MG63 (cell line): ENCODE measurements at places on chromosomes 7 and 10. TPM values are rescaled to one million over a fixed set of nuclear protein-coding genes. Genes with fewer than 3 reads are reported as not detected.

HTR7 gene
- 6.4 and 7.6 TPM in 2 replicates for total RNA-seq

POT1 gene
- total RNA-seq: 10.5 and 47.3 TPM in 2 replicates

NUTM2D gene
- 0.17 and 1.5 TPM in 2 replicates for total RNA-seq

AOAH gene
- not detected in 2 replicates for total RNA-seq

FMC1 gene
- 0.25 and 17.0 TPM in 2 replicates for total RNA-seq

VAX1 gene
- not detected in 2 replicates for total RNA-seq

EEPD1 gene
- 0.35 and 8.6 TPM in 2 replicates for total RNA-seq

TMEM176B gene
- 0.23 TPM in 1 of 2 replicates, not detected in the other for total RNA-seq

TUBB8 gene
- not detected in 2 replicates for total RNA-seq

TYSND1 gene
- total RNA-seq: 19.4 and 29.9 TPM in 2 replicates

ENTPD1 gene
- total RNA-seq: not detected in 2 replicates

ANXA8 gene
- 2.5 TPM in 1 of 2 replicates, not detected in the other for total RNA-seq

BEND7 gene
- 3.6 and 4.5 TPM in 2 replicates for total RNA-seq

MACC1 gene
- not detected in 2 replicates for total RNA-seq

MKX gene
- 33.7 and 36.4 TPM in 2 replicates for total RNA-seq

- DNase-seq: no peak
These were observed 109.6 kb upstream of the COBL start for GRCh38 chr7:51426163-51426562.

- peak; percentile 91 for DNase-seq
These were observed 27.1 kb downstream of the OGDH start for GRCh38 chr7:44633254-44634186.

DNA sequence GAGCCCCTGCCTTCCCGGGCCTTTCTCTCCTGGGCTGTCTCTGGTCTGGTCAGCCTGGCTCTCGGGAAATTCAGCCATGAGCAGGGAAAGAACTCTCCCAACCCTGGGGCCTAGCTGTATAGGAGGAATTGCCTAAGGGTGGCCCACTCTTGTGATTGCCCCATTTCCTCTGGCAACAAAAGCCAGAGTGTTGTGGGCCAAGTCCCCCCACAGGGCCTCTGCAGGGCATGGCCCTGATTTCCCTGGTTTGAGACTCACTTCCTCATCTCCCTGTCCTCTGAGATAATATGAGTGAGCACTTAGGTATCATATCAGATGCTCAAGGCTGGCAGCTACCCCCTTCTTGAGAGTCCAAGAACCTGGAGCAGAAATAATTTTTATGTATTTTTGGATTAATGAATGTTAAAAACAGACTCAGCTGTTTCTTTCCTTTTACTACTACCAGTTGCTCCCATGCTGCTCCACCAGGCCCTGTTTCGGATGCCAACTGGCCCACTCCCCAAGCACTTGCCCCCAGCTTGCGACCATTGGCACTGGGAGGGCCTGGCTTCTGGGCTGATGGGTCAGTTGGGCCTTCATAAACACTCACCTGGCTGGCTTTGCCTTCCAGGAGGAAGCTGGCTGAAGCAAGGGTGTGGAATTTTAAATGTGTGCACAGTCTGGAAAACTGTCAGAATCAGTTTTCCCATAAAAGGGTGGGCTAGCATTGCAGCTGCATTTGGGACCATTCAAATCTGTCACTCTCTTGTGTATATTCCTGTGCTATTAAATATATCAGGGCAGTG, 11.4 kb downstream of the IRF5 start:
- no peak for DNase-seq

DNA sequence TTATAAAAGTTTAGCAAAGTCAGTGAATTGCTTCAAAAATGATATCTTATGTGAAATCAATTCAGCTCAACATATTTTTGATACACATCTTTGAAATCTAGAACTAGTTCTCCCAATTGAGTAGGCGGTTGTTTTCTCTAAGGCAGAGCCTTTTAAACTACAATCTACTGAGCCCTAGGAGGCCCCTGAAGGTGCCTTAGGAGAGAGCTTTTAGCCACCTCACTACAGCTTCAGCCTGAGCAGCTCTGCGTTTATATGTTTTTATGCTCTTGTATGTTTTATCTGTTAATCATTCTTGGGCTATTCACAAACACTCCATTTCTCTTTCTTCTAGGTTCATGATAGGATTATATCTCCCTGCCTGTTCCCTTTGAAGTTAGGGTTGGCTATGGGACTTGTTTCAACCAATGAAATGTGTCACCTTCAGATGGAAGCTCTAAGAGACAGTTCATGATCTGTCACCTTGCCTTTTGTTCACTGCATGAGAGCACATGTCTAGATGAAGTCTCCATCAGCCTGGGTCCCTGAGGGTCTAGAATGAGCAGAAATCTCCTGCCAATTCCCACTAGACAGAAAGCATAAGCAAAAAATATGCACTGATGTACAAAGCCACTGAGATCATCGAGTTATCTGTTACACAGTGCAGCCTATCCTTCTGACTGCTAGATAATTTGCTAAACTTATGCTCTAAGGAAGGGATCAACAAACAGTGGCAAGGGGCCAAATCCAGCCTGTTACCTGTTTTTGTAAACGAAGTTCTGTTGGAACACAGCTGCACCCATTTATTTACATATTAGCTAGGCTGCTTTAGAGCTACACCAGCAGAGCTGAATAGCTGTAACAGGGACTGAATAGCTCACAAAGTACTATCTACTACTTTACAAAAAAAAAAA, 128.5 kb upstream of the CDK1 start:
- DNase-seq: no peak

- DNase-seq: no peak
These were observed 597.6 kb downstream of the SORCS1 start for GRCh38 chr10:106566873-106567272.

- DNase-seq: no peak
These were observed 355.1 kb downstream of the AUTS2 start for GRCh38 chr7:69953136-69954067.

GRCh38 chr10:12635127-12635541, 285.8 kb downstream of the CAMK1D start:
- no peak for DNase-seq

GRCh38 chr10:89627830-89628229, 17.2 kb downstream of the PANK1 start:
- DNase-seq: no peak

DNA sequence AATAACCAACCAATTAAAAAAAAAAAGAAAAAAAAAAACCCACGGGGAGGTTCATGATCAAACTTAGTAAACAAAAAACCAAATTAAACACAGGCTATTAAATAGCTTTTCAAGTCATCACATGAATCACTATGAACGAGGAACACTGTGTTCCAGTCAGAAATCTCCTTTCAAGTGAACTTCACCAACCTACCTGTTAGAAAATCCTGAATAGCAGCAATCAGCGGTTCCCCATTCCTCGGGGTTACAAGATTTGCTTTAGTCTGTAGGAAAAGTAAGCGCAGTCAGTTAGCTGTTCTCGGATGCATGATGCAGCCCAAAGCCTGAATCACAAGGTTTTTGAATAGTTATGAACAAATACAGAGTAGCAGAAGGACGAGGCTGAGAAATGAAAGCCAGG, 19.0 kb downstream of the POLR3A start:
- DNase-seq: no peak

GRCh38 chr10:70846795-70847194, 31.0 kb downstream of the SGPL1 start:
- DNase-seq: no peak

DNA sequence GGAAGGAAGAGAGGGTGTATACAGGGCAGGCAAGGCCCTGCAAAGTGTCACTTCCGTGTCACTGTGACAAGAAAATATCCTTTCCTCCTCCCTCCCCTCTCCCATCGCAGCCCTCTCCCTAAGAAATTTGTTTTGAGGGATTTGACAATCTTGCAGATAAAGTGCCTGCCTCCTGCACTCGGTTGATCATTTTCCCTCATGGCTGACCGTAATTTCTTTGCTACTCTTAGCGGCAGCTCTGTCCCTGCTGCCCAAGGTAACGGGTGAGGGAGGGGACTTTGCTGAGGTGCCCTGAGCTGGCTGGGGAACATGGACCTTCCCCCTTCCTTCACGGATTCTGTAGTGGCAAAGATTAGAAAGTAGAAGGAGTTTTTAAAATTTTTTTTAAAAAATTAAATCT, 179.1 kb downstream of the TCF7L2 start:
- DNase-seq: no peak

- DNase-seq: no peak
These were observed 212.0 kb downstream of the DNAJB6 start for GRCh38 chr7:157548691-157549303.

DNA sequence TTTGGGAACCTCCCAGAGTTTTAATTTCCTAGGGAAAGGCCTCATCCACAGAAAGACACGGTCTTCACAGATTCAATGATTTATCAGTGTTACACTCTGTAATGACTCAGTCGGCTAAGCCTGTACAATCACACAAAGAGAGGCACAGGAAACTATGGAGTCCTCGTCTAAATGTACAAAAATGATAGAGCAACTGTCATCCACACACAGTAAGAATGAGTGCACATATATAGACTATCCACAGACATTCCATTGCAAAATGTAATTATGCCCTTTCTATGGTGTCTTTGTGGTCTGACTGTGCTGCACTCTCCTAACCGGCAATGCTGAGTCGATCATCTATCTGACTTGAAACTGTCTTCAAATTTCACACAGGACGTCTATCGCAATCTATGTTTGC, 3.5 kb upstream of the NAMPT start:
- no peak for DNase-seq

GRCh38 chr10:87850742-87851205, 12.6 kb downstream of the KLLN start:
- peak; percentile 42 for DNase-seq

DNA sequence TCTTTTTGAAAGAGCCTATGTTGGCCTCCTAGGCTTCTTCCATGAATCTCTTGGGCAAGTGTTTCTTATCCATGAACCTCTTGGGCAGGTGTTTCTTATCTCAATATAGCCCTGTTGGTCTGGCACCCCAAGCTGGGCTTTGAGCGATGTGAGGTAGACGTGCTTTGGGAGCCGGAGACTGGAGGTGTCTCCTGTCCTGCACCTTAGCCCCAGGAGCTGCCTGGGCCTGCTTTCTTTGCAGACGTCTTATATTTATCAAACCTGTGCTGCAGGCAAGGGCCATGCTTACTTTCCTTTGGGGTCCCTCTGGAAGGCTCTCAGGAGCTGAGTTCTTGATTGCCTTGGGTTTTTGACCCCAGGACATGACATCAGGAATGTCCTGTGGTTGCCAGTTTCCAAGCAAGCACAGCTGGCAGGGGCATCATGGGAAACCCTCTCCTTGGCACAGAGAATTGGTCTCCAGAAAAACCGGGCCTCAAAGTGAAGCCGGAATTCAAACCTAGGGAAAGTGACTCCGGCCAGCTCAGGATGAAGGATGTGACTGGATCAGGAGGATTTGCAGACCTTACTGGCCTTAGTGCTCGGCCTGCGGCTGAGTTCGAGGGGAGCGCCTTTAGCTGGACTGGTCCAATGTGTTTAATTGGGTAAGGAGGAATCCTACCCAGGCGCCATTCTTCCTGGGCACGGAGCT, 2.8 kb downstream of the JAKMIP3 start:
- no peak for DNase-seq

DNA sequence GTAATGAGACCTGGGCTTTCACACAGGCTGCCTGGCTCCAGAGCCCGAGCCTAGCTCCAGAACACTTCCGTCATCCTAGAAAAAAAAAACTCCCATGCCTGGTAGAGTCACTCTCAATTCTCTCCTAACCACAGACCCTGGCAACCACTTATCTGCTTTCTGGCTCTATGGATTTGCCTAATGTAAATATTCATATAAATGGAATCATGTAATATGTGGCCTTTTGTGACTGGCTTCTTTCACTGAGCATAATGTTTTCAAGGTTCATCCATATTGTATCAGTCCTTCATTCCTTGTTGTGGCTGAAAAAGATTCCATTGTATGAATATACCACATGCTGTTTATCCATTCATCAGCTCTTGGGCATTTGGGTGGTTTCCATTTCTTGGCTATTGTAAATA, 167.7 kb upstream of the MKLN1 start:
- DNase-seq: peak; percentile 70

- DNase-seq: no peak
These were observed 18.3 kb downstream of the CALHM2 start for GRCh38 chr10:103433858-103434257.

DNA sequence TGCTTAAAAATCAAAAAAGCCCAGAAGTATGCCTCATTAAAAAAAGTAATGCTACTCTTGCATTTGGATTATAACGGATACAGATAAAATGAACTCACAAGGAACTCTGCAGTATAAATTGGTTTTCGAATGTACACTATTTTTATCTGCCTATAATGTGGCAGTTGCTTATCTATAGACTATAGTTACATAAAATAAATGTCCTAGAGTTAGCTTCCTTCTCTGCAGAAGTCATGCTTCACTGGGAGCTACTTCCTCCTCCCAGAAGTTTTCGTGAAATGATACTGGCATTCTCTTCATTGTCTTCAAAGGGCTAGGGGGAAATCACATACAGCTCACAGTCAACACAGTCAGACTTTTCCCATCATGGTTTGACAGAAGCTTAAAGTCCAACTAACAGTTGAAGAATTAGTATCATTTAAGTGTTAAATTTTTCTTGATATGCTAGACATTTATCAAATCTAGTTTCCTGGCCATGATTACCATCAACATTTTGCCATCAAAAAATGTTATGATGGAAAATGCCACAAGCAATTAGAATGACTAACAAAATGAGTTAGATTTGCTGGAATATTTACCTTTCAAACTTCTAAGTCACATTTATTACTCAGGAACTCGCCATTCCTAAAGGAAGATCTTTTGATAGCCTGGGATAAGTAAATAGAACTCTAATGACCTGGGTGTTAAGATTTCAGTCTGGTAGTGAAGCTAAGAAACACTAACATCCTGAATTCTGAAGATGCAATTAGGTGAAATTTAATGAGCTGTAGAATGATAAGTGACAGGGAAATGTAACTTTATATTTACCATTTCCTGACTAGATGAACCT, 87.3 kb upstream of the TRIL start:
- DNase-seq: no peak

DNA sequence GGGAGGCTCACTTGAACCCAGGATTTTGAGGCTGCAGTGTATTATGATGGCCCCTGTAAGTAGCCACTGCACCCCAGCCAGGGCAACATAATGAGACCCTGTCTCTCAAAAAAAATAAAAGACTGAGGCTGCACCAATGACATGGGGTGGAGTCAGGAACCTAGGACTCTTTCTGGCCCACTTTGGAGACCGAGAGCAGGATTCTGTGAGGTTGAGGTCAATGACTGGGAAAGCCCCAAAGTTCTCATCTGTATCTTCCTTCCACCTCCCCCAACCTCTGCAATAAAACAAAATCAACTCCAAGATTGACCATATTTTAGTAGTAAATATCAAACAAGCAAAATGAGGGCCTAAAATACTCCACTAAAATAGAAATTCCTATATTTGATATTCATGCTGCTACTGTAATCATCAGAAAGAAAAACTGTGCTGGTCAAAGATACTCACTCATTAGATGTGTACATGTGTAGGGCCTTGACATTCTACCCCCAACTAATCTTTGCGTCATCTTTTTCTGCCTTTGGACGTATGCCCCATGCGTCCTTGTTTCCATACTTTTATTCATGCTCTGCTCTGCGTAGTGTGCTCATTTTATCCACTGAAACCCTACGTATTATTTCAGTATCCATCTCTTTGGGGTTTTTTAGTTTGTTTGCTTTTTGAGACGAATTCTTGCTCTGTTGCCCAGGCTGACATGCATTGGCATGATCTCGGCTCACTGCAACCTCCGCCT, 23.8 kb downstream of the WBP1L start:
- DNase-seq: no peak
